ENCODE measurements at places on chromosomes 2 and 18.

DNA sequence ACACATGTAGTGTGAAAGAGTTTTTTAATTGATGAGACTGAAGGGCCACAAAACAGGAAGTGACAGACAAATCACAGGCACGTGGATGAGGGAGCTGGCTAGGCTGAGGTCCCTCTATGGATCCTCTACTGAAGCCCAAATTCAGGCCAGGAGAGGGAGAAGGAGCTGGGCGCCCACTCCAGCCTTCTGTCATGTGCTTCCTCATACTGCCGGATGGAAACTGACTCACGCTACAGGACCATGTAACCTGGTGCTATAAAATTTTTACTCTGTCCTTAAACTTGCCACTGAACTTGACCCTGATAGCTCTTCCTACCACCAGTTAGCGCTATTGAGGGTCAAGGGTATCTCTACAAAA lies 31.3 kb downstream of the PSTPIP2 start:
- no peak for DNase-seq

DNA sequence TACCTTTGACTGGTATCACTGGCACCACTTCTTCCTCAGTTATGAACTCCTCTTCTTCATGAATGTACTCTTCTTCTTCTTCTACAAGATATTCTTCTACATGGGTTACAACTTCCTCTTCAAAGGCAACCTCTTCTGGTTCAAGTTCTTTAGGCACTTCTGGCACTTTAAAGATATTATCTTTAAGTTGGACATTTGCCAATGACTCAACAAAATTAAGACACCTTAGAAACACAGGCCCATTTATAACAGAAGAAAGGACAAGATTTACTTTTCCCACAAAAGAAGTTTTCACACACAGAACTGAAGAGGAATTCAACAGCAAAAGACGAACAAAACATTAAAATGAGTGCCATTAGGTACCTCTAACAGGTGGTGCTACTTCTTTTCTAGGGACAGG lies 127.3 kb downstream of the TTN start:
- DNase-seq, result no peak

- DNase-seq, result no peak
Measured at GRCh38 chr2:98127229-98127989, 40.4 kb downstream of the VWA3B start.

DNA sequence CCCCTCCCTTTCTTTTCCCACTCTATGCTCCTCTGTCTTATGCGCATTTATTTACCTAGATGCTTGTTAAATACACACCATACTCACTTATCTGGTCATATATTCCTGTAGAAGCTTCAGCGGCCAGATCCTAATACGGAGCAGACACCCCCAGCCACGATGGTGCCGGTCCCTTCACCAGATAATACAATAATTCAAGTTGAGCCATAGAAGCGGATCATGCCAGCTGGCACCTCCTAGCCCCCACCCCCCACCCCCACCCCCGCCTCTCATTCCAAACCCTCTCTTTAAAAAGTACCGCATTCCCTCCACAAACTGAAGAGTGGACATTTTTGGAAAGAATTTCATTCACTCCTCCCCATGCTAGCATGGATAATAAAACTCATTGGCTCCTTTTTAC lies 95.2 kb downstream of the BIN1 start:
- DNase-seq, result no peak

DNA sequence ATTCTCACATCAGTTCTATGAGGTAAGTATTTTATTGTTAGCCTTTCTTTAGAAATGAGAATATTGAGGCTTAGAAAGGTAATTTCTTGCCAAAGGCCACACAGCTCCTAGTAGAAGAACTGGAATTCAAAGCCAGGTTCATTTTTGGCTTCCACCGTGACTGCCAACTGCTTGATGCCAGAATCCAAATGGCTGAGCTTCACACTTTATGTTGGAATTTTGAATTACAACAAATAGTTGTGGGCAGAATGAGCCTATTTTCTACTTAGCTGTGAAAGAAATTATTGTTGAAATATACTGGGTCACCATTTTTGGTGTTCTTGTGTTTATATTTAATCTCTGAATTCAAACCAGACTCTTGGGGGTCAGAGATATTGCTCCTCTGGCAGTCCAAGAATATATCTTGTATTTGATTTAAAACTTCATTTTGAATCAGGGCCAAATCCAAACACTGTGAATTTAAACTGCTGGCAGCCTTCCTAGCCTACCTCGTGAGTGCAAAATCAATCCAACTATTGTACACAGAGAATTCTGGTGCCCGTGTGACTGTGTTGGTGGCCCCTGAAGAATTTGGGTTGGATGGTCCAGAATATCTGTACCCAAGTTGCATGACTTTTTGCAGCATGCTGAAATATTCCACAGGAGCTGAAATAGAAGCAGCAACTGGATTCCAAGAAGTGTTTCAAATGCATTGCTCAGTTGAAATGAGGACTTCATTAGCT lies 35.6 kb upstream of the LPIN1 start:
- DNase-seq, result no peak

GRCh38 chr2:15449556-15450236 lies 111.4 kb downstream of the NBAS start:
- no peak for DNase-seq

DNA sequence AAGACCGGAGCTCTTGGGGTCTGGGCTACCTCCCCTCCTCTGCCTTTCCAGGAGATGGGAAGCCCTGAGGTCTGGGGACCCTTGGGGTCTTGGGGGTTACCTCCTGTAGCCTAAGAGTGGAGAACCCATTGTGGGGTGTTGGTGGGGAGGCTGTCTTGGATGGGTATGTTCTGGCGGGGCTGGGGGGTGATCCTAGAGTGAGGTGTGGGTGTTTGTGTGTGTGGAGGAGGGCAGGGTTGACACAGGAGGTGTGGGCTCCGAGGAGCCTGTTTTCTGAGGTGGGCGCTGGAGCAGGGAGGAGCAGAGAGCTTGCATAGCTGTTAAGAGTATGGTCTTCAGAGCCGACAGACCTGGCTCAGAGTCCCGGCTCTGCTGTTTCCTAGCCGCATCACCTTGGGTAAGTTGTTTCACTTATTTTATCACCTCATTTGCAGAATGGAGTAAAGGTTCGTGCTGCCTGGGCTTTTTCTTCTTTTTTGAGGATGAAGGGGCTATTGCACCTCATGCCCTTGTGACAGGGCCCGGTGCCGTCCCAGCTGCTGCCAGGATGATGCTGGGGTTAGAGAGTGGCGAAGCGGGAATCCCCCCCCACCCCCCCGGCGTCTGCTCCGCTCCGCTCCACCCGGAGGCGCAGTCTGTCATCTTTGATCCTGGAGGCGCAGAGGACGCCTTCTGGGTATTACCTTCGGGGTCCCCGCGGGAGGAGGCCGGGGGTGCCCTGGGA lies 17.2 kb downstream of the TET3 start:
- DNase-seq, result no peak

DNA sequence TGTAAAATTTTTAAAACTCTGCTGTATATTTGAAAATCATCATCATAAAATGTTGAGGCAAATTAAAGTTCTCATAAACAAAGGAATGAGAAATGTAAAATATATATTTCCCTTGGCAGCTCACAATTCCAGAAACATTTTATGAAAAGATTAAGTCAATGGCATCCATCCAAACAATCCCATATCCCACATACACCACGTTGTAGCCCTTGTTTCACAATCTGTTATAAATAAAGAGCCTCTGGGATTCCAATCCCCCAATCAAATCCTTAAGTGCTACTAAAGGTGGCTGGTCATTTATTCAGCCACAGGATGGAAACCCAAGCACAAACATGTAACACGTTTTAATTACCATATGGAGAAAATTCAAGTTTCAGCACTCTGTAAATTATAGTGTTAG lies 51.7 kb downstream of the GFPT1 start:
- DNase-seq, result no peak

DNA sequence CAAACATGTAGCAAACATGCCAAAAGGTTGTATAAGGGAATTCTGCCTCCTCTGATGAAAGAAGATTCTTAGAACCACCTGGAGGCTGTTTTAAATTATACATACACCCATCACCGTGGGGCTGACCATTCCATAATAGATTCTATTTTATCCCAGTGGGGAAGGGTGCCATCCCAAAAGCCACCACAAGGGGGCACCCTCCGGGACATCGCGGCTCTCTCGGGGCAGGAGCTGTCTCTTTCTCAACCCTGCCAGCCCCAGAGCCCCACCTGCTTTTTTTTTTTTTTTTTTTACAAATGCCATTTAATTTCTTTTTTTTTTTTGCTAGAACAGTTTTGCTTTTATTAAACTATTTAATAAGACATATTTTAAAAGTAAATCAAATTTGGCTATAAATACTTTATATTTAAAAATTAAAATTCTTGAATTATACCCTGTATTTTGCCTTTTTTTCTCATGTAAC lies 8.6 kb upstream of the MTCL1 start:
- DNase-seq, result peak; percentile 60

GRCh38 chr2:80499095-80499494 lies 194.5 kb upstream of the LRRTM1 start:
- peak; percentile 26 for DNase-seq

GRCh38 chr18:10332452-10332851 lies 122.0 kb upstream of the APCDD1 start:
- DNase-seq, result no peak

- no peak for DNase-seq
Measured at GRCh38 chr2:37555457-37555856, 116.0 kb downstream of the CDC42EP3 start.

DNA sequence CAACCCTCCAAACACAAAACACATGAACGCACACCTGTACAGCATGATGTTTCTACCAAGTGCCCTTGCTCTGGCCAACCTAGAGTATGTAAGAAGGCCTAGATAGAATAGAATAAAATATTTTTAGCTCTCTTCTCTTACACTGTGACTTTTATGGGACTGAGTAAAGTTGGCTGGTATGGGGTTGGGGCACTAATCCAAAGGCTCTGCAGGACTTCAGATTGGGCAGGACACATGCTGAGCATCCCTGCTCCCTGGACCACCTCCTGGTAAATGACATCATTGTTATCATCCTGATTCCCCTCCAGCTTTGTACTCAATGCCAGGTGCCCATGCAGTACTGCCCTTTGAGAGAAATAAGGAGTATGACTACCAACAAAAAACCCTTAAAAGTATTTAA lies 322.2 kb downstream of the SLC8A1 start:
- DNase-seq, result no peak

DNA sequence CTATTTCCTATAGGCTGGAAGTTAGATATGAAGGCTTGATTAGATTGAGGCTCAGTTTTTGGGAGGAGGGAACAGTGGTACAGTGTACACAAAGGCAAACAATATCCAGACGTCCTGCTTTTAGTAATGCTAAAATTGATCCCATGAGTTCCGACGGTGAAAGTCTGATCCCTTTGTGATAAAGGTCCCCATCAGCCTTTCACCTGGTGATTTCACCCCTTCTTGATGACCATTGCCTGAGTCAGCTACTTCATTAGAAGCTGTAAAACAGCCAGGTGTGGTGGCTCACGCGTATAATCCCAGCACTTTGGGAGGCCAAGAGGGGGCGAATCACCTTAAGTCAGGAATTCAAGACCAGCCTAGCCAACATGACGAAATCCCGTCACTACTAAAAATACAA lies 29.7 kb downstream of the TWSG1 start:
- DNase-seq, result no peak

DNA sequence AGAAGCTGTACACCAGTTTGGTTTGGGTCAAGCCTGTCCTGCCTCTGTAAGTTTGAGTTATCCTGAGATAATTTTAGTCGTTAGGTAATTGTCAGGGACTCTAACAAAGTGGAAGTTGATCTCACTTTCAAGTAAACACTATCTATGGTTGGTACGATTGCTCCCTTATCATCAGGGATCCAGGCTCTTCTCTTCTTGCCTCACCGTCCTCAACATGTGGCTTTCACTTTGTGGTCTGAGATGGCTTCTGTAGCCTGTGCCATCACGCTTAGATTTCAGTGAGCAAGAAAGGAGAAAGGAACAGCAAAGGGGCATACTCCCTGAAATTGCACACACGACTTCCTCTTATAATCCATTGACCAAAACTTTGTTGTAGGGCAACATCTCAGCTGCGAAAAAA lies 115.6 kb downstream of the CTAGE1 start:
- no peak for DNase-seq

GRCh38 chr2:71244302-71244660 lies 17.4 kb upstream of the PAIP2B start:
- DNase-seq, result no peak

- no peak for DNase-seq
Measured at GRCh38 chr2:55885127-55885943, 38.2 kb downstream of the EFEMP1 start.

DNA sequence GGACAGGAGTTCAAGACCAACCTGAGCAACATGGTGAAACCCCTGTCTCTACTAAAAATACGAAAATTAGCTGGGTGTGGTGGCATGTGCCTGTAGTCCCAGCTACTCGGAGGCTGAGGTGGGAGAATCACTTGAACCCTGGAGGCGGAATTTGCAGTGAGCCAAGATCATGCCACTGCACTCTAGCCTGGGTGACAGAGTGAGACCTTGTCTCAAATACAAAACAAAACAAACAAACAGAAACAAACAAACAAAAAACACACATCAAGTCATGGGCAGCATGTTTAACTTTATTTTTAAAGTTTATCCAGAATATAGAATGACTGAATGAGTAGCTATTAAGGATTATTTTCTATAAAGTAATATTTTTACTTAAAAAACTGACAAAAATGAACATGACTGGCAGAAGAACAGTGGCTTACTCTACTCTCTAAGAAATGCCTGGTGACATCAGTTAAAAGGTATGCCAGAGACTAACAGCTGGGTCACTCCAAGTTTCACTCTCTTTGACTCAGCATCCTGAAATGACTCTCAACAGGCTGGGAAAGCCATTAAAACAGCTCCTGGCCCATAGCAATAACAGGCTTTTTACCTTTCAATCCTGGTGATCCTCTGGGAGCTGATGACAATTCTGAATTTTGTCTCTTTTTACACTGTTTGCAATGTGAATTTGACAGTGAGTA lies 281.6 kb upstream of the STON1 start:
- DNase-seq, result peak; percentile 82

DNA sequence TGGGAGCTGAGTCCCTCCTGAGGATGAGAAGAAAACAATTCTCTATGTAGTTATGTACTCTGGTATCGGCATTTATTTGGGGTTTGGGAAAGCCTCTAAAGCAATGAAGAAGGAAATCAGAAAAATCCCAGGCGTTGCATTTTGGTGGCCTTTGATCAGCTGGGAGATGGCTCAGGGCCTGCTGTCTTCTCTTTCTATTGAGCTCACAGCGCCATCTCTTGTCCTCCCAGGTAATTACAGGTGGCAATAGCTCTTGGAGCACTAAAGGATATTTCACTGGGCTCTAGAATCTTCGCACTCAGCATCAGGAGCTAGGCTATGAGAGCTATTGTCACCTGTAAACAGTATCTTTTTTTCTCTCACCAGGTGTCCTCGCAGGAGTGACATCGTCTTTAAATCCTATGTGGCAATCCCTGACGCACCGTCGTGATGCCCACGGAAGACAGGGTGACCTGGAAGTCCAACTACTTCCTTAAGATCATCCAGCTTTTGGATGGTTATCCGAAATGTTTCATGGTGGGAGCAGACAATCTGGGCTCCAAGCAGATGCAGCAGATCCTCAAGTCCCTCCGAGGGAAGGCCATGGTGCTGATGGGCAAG lies 76.1 kb upstream of the PMAIP1 start:
- DNase-seq, result peak; percentile 82

GRCh38 chr18:41906528-41907146 lies 48.4 kb upstream of the PIK3C3 start:
- DNase-seq, result peak; percentile 75

GRCh38 chr2:230907361-230908091 lies 17.5 kb downstream of the GPR55 start:
- DNase-seq, result no peak
